ENCODE measurements at places on chromosomes 1 and 21. TPM values are rescaled to one million over a fixed set of nuclear protein-coding genes. Genes with fewer than 3 reads are reported as not detected.
A peak's percentile ranks its signal among the peaks of the same experiment; 100 is the strongest.

Gene DISP3
- total RNA-seq: 0.93 TPM

Gene COL9A2
- total RNA-seq: 2.8 TPM

Gene GJA9
- 0.18 TPM for total RNA-seq

Gene RPE65
- not detected for total RNA-seq

Gene GJB4
- total RNA-seq: not detected

Gene TMEM240
- total RNA-seq: 10.6 TPM

- ATAC-seq: peak; percentile 53
Measured at GRCh38 chr1:11787251-11787803, 18.4 kb downstream of the MTHFR start.

GRCh38 chr21:27569091-27569490, 602.2 kb upstream of the ADAMTS5 start:
- no peak for ATAC-seq

DNA sequence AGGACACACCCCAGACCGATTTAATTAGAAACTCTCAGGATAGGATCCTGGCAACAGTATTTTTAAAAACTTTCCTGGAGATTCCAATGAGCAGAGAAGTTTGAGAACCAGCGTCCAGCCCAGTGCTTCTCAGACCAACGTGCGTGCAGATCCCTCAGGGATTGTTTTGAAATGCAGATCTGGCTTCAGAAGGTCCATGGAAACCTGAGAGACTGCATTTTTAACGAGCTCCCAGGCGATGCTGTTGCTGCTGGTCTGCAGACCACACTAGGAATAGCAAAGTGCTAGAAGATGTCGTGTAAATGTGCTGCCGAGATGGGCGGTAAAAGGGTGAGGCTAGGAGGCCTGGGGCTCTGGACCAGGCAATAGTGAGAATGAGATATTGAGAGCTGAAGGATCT, 18.4 kb upstream of the CASQ1 start:
- ATAC-seq: peak; percentile 78

DNA sequence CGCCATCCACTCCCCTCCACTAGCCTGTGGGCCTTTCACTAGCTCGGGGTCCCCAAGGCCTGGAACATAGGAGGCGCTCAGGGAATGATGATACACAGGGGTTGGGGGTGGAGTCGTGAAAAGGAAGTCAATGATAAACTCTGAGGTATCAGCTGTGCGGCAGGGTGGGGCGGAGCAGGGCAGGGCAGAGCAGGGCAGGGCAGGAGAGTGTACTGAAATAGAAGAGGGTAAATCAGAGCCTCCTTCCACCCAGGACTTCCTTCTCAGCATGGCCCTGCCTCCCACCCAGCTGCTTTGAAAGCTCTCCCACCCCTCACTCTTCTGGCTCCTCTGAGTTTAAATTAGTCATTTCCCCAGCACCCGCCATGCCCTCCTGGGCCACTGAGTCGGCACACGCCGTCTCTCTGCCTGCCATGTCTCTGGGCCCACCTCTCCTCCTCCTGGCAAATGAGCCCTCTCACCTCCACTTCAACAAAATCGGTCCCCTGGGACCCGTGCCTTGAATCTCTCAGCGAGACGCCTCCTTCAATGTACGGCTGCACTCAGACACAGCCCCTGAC, 16.9 kb downstream of the CAPZB start:
- ATAC-seq: peak; percentile 32

- no peak for ATAC-seq
Measured at GRCh38 chr1:156942176-156942575, 21.7 kb downstream of the LRRC71 start.

DNA sequence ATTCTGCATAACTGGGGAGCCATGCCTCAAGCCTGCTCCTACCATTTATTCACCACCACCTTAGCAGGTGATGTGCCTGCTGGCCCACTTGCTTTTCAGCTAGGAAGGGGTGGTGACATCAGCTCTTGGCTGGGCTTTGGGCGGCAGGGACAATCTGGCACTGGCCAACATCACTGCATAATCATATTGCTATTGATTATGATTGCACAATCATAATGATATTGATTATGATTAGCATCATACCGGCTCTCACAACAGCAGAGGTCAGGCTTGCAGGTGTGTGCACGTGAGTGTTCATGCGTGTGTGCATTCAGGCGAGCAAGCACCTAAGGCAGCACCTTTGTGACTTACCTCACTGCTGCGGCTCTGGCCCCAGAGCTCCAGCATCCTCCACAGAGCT, 273.8 kb downstream of the AJAP1 start:
- no peak for ATAC-seq

DNA sequence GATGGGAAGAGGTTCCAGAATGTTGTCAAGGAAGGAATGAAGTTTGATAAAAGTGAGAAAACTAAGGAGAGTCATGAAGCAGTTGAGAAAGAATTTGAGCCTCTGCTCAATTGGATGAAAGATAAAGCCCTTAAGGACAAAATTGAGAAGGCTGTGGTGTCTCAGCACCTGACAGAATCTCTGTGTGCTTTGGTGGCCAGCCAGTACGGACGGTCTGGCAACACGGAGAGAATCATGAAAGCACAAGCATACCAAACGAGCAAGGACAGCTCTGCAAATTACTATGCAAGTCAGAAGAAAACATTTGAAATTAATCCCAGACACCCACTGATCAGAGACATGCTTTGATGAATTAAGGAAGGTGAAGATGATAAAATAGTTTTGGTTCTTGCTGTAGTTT, 142.8 kb downstream of the CDC7 start:
- ATAC-seq: no peak

DNA sequence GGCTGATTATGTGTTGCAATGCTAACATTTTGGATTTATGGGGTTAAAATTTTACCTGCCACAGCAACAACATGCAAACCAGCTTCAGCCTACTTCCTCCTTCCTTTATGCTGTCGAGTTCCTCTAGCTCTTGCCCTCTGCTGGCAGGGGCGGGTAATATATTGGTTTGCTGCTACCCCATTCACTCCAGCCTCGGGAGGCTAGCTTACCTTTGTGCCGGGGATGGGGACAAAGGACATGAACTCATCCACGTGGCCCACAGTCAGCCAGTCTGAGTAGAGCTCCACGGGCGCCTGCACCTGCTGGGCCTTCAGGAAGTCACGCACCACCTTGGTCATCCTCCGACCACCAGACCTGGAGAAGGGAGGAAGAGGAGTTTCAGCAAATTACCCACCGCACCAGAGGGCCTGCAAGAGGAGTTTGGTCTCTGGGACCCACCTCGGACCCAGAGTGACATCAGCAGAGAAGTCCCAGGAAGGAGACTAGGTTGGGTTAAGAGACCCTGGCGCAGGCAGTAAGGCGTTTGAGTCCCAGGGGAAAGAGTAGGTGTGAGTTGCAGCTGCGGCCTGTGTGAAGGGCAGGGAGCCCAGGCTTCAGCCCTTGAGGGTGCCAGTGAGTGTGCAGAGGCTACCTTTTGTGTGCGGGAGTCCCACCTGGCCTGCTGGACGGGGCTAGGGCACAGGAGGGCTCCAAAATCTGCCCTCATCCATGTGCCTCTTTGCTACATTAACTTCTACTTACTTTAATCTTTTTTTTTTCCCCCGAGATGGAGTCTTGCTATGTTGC, 21.8 kb upstream of the SDHB start:
- ATAC-seq: peak; percentile 32

Data from motor neuron (in vitro differentiated cells).